HuH-7.5 (cell line): ENCODE measurements at places on chromosomes 1 and 21.

DNA sequence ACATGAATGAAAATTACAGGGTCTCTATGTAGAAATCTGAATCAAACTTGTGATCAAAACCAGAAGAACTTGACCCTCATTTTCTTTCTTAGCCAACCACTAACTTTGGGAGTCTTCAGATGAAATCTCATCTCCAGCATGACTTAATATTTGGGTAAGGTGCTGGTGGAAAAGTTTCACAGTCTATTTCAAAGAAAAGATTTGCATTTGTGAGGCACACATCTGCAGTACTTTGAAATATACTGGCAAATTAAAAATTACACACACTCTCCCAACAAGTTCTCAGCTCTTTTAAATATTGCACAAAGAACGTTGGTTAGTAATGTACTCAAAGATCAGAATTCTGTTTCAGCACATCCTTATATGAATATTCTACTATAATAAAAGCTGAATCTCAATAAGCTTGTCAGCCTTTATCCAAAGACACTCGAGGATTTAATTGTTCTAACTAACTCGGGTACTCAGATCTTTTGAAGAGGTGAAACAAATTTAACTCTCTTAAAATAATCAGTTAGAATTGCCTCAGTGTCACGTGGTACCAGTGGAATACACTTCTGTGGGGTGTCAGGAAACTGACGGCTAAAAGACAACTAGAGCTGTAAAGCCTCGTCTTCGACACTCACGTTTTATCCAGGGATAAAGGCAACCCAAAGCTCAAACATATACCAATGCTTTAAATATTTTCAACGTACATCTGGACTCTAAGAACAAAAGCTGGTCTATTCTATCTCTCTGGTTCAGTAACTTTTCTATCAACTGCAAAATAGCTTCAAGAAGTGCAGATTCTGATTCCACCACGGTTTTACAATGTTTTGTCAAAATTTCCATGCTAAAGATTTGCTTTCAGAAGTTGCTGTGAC, 19.0 kb downstream of the SAMSN1 start:
- DNase-seq: no peak

DNA sequence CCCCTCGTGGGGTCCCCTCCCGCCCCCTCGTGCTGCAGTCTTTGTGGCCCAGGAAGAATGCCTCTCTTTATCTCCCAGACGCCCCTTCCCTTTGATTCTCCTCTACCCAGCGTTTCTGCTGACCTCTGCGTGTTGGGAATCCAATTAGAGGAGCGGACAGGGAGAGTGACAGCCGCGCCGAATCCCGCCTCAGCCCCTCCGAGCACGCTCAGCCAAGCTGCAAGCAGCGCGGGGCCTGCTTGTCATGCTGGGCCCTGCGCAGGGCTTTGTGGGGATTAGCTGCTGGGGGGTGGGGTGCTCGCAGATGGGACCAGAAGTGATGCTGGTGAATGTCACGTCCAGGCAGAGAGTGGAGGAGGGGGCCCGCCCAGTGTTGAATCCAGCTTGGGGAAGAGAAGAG, 91.1 kb downstream of the EPHB2 start:
- DNase-seq: no peak

- DNase-seq: no peak
Measured at GRCh38 chr1:200892546-200892945, 2.2 kb upstream of the INAVA start.

- DNase-seq: no peak
Measured at GRCh38 chr1:155717041-155717440, 28.1 kb downstream of the DAP3 start.

DNA sequence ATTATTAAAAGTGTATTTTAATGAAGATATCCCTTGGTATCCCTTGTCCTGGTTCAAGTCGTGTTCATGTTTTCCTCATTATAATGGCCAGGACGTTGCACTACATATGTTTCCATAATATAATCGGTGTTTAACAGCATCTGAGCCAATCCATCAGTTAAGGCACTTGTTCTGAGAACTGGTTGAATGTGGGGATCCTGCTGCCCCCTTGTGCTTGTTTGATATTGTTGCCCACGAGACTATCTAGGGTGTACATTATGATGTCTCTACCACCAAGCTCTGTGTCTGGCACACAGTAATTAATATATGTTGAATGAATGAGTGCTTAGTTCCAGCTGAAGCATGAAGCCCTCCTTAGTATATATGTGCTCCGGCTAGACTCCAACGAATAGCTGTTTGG, 193.0 kb downstream of the CACNA1E start:
- no peak for DNase-seq

- no peak for DNase-seq
Measured at GRCh38 chr21:32119389-32119788, 159.5 kb downstream of the MIS18A start.

- no peak for DNase-seq
Measured at GRCh38 chr1:36908096-36908495, 126.2 kb downstream of the GRIK3 start.
